Ascending aorta (tissue), 2 donors: ENCODE measurements at places on chromosomes 16 and 17. TPM values are rescaled to one million over a fixed set of nuclear protein-coding genes. Genes with fewer than 3 reads are reported as not detected.

The HLF gene
- total RNA-seq, result 11.3 TPM

The RPAIN gene
- 6.4 TPM for total RNA-seq

- H3K36me3 ChIP-seq, result no peaks in the 10 kb centered on the region
- no peaks in the 10 kb centered on the region for H3K27me3 ChIP-seq
- DNase-seq, result no peak
- peak overlapping the region; percentile 99 for H3K27ac ChIP-seq
Observed at GRCh38 chr16:66516509-66516807, 33.5 kb downstream of the TK2 start.

GRCh38 chr16:84876873-84877606, 57.3 kb downstream of the CRISPLD2 start:
- H3K27ac ChIP-seq, result no peak overlapping the region
- H3K4me1 ChIP-seq, result no peaks in the 10 kb centered on the region
- H3K36me3 ChIP-seq, result no peaks in the 10 kb centered on the region
- H3K27me3 ChIP-seq, result no peaks in the 10 kb centered on the region
- no peak for DNase-seq

DNA sequence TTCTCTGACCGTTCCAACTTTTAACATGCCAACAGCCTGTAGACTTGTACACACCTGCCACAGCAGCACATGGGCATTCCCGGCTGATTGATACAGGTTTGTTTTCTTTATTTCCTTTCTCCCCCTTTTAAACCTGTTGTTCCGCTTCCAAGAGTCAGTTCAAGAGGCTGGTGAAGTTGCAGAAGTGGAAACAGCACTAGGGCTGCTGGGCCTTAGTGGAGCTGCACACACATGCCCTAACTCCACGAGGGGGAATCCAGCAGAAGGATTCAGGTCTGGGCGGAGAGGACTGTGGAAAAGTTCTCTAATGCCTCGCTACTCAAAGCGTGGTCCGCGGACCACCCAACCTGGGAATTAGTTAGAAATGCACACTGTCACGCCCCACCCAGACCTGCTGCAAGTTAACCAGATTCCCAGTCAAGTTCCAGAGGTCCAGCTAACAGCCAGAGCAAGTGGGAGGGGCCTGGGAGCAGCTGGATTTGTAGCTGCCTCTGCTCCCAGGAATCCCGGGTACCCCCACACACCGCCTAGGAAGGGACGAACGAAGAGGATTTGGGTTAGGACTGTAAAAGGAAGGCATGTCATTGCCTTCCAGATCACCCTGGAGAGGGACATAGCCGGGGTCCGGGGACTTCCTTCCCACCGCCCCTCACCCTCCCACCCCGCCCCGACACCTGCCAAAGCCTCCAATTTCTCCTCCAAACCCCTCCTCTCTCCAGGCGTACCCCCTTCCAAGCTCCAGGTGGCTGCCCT, 542 bp downstream of the SLC39A11 start:
- no peaks in the 10 kb centered on the region for H3K36me3 ChIP-seq
- H3K4me1 ChIP-seq, result peaks cover 3% of the 10 kb centered on the region
- no peaks in the 10 kb centered on the region for H3K27me3 ChIP-seq
- no peak for DNase-seq
